NCI-H82 (cell line): ENCODE measurements at places on chromosomes 2 and 18.

DNA sequence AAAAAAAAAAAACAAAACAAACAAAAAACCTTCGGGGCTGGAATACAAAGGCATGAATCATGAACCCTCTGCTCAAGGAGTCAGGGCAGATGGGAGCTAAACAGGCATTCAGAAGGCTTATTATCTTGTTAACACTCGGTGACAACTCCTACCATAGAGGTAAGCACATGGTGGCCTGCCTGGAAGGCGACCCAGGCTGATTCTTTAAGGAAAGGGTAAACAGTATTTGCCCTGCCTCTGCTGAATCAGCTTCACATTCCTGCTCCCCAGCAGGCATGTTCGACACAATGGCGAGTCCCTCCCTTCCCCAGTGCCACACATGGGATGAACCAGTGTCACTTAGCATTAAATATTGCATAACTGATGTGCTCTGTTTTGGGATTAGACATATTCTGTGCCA lies 191.9 kb downstream of the ARL4C start:
- peak; percentile 83 for DNase-seq

DNA sequence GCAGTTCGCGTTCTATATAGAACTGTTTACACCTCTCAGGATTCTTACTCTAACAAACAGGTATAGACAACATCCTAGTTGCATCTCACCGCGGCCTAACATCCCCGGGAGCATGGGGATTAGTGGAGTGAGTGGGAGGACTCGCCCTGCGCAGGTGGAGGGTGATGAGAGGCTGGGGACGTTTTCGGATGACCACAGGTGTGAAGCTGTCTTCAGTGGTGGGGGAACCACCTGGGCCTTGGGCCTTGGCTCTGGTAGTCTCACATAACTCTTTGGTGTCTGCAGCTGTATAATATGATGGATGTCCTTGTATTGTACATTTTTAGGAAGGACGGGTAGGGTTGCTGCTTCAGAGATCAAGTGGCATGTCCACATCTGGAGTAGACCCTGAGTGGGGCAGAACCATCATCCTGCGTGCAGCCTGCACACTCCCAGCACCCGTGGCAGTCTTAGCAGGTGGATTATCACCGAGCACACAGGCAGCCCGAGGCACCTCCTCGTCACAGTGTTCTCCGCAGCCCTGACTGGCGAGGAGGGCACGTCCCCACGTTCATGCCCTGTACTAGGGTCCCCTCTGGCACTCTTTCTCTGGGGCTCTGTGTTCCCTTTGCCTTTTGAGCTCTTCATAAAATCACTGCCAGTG lies 56.0 kb downstream of the AGAP1 start:
- DNase-seq = no peak

GRCh38 chr2:239268549-239268948 lies 132.3 kb downstream of the HDAC4 start:
- no peak for DNase-seq

- no peak for DNase-seq
Observed at GRCh38 chr2:70724366-70724765, 43.6 kb downstream of the ADD2 start.

DNA sequence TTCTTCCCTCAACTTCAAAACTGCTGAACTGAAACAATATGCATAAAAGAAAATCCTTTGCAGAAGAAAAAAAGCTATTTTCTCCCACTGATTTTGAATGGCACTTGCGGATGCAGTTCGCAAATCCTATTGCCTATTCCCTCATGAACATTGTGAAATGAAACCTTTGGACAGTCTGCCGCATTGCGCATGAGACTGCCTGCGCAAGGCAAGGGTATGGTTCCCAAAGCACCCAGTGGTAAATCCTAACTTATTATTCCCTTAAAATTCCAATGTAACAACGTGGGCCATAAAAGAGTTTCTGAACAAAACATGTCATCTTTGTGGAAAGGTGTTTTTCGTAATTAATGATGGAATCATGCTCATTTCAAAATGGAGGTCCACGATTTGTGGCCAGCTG lies 8.4 kb downstream of the HOXD8 start:
- DNase-seq = no peak

- no peak for DNase-seq
Observed at GRCh38 chr2:39160982-39161381, 40.1 kb upstream of the SOS1 start.

DNA sequence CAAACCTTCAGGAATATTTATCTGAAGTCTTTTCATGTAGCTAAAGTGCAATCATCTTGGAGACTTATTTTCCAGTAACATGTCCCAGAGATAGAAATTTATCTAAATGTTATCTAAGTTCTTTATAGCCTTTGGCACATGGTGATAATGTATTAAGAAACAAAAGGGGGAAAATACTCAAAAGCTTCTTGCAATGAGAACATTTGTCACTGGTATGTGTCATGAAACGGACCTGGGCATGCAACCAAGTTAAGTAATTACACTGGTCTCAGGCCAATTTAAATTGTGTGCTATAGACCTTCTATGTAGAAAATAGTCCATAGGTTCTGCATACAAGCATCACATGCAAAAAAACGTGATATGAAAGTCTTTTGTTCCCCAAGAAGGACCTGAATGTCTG lies 136.2 kb downstream of the SLC8A1 start:
- DNase-seq = no peak

GRCh38 chr2:200307724-200308545 lies 1.4 kb downstream of the SPATS2L start:
- DNase-seq = no peak

- DNase-seq = peak; percentile 98
Observed at GRCh38 chr2:68319398-68320117, at the start of gene CNRIP1. CNRIP1 (minus strand) TSS chr2:68319949; CDS start chr2:68319400, 549 bp downstream.

DNA sequence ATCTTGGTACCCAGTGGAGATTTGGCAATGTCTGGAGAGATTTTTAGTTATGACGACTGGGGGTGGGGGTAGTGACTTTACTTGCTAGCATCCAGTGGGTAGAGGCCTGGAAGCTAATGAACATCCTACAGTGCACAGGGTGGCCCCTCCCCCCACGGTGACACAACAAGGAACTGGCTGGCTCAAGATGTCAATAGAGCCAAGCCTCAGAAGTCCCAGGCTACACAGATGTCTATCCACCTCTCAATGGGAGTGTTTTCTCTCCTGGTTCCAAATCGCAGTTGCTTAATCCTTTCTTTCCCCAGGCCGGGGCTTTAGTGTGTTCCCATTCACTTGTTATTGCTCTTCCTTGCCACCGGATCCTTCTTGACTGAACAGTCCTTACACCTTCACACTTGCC lies 9.3 kb upstream of the CCBE1 start:
- DNase-seq = peak; percentile 14

GRCh38 chr18:74068296-74068695 lies 79.3 kb downstream of the FBXO15 start:
- no peak for DNase-seq

DNA sequence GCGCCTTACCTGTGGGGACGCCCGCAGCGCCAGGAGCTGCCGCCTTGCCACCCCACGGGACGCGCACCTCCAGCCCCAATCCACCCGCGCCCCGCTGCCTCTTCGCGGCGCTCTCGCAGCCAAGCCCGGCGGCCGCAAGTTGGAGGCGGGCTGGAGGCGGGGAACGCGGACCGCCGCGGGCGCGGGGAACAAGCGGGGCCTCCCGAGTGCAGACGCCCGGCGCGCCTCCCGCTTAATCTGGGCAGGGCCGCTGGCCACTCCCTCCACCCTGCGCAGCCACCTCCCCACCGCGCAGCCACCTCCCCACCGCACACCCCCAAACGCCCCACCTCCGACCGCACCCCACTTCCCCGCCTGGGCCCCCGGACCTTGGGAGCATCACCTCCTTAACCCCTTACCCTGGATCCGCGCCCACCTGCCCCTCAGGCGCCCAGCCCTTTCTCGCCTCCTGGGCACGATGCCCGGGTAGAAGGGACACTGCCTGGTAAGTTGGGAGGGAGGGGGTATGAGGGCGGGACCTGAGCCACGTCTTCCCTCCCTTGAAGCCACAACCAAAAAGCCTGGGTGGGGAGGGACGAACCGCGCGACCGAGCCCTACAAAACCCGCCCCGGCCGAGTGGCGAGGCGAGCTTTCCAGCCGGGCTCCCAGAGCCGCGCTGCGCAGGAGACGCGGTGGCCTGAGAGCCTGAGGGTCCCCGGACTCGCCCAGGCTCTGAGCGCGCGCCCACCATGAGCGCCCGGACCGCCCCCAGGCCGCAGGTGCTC lies at the start of the genes COL4A3 and COL4A4:
Gene COL4A3 (plus strand): TSS at position 627 of the 765 bp plus-strand sequence. CDS start 103 bp downstream, at position 730.
Gene COL4A4 (minus strand): TSS at position 208 of the 765 bp plus-strand sequence. CDS start 16,722 bp downstream, outside the sequence.
- peak; percentile 51 for DNase-seq

DNA sequence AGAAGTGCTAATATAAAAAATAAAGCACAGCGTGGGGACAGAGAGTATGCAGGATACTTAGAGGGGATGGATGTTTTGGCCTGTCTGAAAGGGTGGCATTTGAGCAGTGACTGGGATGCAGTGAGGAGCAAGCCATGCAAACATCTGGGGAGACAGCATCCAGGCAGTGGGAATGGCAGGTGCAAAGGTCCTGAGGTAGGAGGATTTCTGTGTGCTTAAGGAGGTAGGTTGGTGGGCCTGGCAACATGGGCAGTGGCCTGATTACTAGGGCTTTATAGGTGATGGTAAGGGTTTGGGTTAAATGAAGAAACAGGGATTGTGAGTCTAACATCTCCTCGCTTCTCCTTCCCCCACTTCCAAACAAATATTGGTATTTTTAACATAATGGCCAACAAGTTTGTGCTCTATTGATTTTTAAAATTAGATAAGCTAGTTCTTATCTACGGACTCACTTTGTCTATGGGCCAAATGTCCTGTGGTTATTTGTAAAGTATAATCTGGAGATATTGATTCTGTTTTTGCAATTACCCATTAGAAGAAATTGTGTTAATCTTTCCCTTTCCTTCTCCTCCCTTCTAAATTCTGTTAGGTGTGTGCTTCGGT lies 2.4 kb downstream of the AOX1 start:
- DNase-seq = no peak
